ENCODE measurements at places on chromosomes 1 and 21.

DNA sequence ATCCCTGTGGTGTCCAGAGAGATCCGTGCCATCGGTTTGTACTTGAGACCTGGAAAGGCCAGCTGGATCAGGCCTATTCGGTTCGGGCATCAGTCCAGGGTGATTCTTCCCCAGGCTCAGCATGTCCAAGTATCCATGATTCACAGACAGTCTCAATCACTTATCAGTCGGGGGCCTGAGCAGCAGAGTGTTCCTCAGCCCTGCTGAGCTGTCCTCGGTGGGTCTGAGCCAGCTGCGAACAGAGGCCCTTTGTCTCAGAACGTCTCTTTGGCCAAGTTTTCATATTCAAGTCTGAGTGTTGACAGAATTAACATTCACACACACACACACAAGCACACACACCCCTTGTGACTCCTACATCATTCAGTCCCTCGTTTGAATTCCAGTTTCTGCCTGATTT, 33.4 kb upstream of the OSBPL9 start:
- DNase-seq: no peak

- DNase-seq: no peak
Measured at GRCh38 chr1:167681024-167681423, 40.8 kb upstream of the MPZL1 start.

- no peak for DNase-seq
Measured at GRCh38 chr1:37240897-37241296, 206.6 kb upstream of the GRIK3 start.

GRCh38 chr1:167964646-167965045, 27.8 kb upstream of the MPC2 start:
- no peak for DNase-seq

GRCh38 chr1:230599926-230600656, 42.2 kb upstream of the COG2 start:
- no peak for DNase-seq
